ENCODE measurements at places on chromosomes 12 and 14.

DNA sequence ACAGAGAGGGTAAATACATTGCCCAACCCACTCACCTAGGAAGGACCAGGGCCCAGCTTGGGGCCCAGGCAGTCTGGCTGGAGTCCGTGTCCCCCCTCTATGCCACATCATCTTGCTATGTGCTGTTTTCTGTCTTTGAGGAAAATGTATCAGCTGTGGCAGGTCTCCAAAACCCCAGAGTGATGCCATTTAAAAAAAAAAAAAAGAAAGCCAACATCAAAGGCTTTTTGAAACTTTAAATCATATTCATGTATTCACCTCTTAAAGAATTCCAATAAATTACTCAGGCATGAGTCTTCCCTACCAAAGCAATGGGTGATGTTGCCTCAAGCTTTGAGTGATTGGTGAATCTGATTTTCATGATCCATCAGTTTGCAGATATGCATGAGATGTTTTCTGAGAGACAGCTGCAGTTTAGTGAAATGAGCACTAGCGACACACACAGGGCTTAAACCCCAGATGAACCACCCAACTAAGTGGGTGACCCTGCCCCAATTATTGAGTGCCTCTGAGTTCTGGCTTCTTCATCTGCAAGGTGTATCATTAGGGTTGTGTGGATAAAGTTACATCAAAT is 6.1 kb downstream of the KRT81 start:
- no peak for DNase-seq

- peak; percentile 68 for DNase-seq
Observed at GRCh38 chr12:68370006-68370590, 37.9 kb upstream of the MDM1 start.

DNA sequence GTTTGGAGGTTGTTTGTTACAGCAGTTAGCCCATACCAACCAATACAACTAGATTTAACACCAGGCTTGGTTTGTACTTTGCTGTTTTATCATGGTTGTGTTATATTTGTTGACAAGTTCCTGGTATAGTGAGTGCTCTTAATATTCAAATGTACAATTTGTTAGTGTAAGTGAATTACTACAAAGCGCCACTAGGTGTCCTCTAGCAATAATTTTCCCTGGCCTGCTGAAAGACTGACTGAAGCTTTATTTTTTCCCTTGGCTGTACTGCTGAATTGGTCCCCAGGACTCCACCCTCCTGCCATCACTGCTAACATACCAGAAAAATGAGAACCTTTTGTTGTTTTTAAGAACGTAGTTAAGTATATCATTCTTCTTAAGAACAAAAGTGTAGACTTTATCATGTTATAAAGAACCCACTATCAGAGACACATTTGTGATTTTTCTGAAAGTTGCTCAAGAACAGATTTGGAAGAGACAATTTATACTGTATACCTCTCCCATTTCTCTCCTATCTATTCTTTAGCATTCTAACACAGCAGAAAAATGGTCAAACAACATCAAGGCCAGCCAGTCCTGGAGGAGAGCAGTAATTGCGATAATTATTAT is 75.3 kb upstream of the FAR2 start:
- peak; percentile 71 for DNase-seq

- no peak for DNase-seq
Observed at GRCh38 chr12:114025935-114026334, 59.8 kb upstream of the RBM19 start.

- DNase-seq: no peak
Observed at GRCh38 chr14:58274881-58275280, 23.5 kb upstream of the ARID4A start.

- no peak for DNase-seq
Observed at GRCh38 chr12:115377230-115377629, 693.3 kb upstream of the TBX3 start.

- DNase-seq: no peak
Observed at GRCh38 chr12:113069149-113069548, 12.6 kb downstream of the DTX1 start.

DNA sequence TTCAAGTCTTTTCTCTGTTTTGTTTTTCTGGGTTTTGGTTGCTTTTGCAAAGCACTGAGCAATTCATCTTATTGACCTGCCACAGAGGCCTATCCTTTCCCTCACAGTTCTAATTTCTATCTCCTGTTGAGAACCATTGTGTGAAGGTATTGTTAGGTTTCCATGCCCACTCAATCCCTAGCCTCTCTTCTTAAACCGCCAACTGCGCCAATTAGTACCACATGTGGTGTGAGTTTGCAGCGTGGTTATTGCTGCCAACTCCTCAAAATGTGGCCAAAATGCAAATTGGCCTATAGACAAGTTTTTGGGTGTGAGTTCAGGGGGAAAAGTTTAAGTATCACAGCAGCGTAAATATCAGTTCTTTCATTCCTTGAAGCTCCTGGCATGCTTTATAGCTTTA is 232.6 kb downstream of the FLRT2 start:
- DNase-seq: no peak

DNA sequence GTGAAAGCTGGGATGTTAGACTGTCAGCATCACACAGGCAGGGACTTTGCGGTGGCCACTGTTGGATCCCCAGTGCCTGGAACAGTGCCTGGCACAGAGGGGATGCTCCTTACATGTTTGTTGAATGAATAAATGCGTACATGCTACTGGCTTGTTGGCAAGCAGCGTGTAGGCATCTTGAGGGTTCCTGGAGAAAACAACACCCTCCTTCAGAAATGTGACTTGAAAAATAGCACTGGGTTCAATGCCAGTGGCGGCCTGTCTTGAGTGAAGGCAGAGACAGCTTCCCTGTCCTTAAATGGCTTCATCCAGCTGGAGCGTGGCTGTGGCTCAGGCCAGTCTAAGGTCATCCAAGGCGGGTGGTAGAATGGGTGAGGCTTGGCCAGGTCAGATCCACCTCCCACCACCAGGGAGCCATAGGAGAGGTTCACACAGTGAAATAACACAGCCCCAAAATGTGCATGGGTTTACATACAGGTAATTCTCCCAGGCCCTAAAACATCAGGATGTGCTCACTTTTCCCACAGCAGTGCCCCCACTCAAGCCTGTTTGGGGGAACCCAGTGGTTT is 171.4 kb downstream of the PHETA1 start:
- no peak for DNase-seq

DNA sequence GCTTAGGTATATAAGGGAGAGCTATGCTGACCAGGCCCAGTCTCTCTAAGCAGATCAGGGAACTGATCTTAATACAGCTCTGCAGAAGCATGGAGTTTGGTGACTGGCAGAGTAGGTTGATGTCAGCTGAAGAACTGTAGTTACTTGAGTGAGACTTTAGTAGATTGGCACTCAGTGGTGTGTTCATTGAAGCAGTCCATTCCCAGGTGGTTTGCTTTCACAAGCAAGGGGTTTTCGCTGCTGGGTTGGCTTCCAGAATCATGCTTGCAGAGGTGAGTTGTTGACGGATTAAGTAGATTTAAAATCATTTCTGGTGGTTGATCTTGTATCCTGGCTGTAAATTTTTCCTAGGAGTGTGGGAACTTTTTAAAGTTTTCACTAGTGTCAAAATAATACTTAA is 6.5 kb upstream of the DHRS7 start:
- DNase-seq: no peak

DNA sequence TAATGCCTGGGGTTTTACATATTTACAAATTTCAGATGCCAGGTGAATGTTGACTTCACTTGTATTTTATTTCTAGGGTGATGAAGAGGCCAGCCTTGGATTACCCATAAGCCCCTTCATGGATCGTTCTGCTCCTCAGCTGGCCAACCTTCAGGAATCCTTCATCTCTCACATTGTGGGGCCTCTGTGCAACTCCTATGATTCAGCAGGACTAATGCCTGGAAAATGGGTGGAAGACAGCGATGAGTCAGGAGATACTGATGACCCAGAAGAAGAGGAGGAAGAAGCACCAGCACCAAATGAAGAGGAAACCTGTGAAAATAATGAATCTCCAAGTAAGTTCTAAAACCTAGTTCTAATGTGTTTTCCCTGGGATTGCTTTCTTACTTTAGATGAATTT is 41.3 kb upstream of the SLCO1C1 start:
- DNase-seq: no peak

DNA sequence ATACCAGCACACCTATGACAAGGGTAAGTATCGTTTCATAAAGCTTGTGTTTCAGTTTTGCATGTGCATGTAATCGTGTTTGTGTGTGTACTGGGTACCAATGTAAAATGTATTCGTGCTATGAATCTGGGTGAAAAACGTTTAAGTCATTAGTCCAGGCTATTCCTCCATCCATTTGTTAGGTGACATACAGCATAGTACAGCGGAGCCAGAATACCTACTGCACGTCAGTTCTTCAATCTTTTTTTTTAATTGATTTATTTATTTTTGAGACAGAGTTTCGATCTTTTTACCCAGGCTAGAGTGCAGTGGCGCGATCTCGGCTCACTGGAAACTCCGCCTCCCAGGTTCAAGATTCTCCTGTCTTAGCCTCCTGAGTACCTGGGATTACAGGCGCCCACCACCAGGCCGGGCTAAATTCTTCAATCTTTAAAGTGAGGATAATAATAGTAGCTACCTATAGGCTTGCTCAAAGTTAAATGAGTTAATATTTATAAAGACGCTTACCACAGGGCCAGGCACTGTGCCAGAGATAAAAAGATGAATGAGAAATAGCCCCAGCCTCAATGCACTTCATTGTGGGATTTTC is 661 bp upstream of the RPS26 start:
- no peak for DNase-seq

DNA sequence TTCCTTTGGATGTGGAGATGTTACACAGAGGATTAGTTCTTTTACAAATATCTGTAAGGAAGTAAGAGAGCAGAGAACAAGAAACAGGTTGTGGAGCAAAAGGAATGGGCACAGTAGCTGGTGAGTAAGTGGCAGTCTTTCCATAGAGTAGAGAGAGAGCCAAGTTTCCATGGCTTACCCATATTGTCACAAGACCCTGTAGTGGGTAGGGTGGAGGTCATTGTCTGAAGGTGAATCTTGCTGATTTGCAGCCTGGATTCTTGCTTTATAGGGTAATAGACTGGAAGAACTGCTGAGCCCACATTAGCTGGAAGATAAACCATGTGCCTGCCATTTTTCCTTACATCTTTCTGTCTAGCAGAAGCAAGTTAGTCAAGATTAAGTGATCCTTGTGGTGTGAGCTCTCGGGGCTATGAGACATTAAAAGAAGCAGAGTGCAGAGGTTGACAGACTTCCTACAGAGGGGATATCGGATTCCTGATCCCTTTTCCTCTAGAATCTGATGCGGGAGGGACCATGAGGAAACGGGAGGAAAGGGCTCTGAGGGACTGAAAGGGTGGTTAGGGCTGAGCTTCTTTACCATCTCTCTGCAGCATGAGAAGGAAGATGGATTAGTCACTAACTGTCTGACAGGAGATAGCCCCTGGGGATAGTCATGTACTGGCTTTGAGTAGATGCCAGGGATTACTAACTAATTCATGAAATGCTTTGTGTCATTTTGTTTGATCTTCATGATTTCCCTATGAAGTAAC is 44.0 kb upstream of the LRTM2 start:
- DNase-seq: no peak

DNA sequence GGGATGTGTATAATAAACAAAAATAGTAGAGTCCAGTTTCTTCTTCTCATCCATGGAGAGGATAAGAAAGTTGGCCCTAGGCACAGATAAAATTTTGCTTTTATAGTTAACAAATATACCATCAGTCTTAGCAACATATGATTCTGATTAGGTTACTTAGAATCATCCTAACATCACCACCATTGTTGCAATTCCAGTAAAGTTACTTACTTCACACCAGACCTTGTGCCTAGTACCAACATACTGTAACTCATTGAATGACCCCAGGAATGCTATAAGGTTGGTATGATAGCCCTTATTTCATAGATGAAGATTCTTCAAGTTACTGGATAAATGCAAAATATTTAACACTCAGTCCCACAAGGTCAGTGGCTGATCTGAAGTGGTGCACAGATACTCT is 183.8 kb upstream of the ATP2B1 start:
- no peak for DNase-seq

- DNase-seq: no peak
Observed at GRCh38 chr14:104993808-104994591, 8.4 kb downstream of the CLBA1 start.

- DNase-seq: peak; percentile 33
Observed at GRCh38 chr14:26765768-26766520, 168.1 kb upstream of the NOVA1 start.

- peak; percentile 34 for DNase-seq
Observed at GRCh38 chr12:113407931-113408600, 4.4 kb upstream of the SDS start.

- DNase-seq: peak; percentile 89
Observed at GRCh38 chr14:34665785-34666435, 36.0 kb upstream of the SNX6 start.

- DNase-seq: no peak
Observed at GRCh38 chr14:95876761-95877538, at the start of gene TUNAR. TSS of gene TUNAR (plus strand) at chr14:95876832.

DNA sequence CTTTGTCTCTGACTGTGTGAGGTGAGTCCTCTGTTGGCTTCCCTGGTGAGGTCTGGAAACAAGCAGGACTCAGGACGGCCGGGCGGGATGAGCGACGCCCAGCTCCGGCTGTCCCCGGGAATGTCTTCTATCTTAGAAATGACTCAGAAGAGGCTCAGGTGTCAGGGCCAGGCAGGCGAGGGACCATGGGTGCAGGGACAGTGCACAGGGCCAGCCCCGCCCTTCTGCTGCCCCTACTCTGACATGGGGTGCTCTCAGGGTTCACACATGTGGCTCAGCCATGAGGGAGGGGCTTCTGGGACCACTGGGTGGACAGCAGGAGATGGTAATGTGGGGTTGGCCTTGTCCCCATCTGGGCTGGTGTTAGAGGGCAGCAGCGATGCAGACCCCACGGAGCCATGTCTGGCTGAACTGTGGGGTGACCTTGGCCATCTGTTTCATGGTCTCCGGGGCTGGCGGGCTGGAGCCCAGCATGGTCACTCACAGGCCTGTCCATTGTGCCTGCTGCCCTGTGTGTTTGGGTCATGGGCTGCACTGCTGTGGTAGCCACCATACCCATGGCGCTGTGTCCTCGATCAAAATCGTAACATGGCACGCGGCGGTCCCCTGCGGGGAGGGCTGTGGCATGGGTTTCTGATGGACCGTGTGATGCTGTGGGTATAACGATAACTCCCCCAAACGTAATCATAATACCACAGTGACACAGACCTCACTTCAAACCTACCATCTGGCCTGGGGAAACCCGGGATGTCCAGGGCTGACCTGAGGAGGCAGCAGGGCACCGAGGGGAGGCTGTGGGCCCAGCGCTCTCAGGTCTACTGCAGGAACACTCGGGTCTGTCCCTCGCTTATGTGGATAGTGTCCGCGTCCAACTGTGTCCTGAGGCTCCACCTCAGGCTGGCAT is 368.8 kb downstream of the TMEM121 start:
- no peak for DNase-seq

GRCh38 chr12:132445884-132446632 is 43.9 kb upstream of the FBRSL1 start:
- DNase-seq: peak; percentile 49

DNA sequence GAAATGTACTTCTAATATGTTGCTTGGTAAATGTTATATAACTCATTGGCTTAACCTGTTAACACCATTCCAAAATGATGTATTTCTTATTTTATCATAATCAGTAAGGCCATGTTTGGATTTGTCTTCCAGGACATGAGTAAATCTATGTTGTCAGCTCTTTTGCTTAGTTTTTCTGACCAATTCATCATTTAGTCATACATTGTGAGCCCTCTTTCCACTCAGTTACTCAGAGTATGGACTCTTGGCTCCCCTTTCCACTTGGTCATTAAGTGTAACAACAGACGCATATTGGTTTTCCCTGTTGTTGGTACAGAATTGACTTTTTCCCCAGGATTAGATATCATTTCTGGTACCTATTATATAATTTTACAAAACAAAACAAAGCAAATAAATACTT is 9.0 kb upstream of the CLEC4D start:
- DNase-seq: no peak

All from inflammatory macrophage (primary cell).